ENCODE measurements at places on chromosomes 2 and 18.

DNA sequence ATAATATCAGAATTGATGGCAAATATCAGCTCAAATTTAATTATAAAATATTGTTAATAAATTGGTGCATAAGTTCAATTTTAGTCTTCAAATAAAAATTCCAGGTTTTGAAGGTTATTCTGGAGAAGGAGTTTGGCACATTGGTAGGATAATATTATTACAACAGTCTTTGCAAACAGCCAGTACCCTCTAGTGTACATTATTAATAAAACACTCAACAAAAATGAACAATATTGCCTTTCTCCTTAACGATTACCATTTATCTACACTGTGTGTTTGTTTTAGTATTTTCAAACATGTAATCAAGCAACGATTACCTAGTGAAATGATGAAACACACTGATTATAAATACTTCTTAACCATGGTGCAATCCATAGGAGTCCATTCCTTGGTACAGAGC is 334.0 kb upstream of the FSIP2 start:
- no peak for DNase-seq

GRCh38 chr2:101195871-101196661 is 44.9 kb upstream of the TBC1D8 start:
- DNase-seq: no peak

GRCh38 chr2:181143790-181144300 is 163.4 kb downstream of the UBE2E3 start:
- DNase-seq: no peak

GRCh38 chr2:106537047-106537446 is 49.9 kb downstream of the CD8B2 start:
- no peak for DNase-seq

DNA sequence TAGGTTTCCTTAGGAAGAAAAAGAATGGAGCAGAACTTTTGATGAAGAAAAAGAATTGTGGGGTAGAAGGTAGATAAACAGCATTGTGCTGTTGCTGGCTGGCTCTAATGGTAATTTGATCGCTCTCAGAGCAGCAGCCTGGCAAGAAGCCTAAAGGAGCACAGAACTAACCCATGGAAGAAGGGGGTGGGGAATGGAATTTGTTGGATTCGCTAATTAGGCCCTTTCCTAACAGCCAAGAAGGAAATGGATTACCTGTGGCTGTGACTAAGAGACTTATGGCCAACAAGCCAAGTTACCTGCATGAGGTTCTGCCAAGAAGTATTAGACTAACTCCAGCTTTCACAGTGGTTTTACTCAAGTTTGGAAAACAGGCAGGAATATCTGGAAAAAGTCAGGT is 210.6 kb downstream of the IKZF2 start:
- no peak for DNase-seq
